ENCODE measurements at places on chromosomes 3 and 15.

- DNase-seq: no peak
Observed at GRCh38 chr3:26353097-26353496, 269.5 kb upstream of the LRRC3B start.

DNA sequence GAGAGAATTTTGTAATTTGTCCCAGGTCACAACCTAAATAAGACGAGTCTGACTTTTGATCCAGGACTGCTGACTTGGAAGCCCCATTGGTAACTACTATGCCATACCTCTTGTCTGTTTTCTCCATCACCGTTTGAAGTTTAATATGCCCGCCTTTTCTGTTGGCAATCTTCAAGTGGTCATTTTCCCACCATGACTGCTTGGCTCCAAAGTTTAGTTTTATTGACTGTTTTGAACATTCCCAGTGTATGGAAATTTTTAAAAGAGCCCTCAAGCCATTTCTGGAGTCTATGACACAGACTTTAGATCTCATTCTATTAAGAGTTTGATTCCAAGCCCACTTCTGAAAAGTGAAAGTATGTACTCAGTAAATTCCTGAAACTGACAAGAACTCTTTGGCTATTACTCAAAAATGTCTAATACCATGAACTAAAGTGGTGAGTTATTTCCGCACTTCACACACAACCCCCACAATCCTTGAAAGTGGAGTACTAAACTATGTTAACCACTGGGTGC is 136.7 kb upstream of the ADAMTS9 start:
- DNase-seq: no peak

DNA sequence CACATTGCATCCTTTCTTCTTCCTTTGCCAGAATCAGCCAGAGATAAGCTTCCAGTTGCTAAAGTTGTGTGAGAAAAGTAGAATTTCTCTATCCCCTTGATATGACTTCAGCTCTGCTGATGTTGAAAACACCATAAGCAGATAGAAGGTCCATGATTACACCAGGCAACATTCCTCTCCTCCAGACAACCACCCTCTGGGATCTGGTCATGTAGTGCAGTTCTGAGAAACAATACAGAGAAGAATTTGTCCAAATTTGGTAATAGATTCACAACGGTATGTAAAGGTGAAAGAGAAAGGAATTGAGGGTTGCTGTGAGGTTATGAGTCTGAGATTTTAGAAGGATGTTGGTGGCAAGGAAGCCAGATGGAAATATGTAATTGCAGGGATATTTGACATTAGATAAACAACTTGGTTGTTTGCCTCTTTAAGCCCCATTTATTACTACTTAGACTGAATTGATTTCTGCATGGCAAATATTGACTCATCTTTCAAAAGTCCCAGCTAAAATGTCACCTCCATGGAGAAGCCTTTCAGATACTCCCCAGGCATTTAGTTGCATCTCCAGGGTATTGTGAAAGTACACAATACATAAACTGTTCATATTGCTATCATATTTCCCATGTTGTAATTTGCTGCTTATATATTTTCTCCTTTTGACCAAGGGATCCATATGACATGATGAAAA is 134.9 kb downstream of the GAP43 start:
- no peak for DNase-seq

DNA sequence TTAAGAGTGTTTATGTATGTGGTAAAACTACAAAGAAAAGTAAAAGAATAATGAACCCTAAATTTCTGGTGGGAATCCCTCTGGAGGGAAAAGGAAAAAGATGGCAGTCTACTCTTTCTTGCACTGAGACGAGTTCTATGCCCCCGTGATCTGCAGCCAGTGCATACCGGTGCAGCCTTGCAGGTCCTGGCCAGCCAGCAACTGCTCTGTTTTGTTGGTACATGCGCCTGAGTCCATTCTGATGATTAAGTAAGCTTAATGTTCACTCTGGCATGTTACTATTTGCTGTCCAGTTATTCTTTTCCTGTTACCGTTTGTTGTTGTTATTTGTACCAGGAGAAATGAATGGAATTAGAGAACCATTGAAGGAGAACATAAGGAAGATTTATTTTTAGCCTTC is 95.1 kb upstream of the TMC3 start:
- DNase-seq: no peak

DNA sequence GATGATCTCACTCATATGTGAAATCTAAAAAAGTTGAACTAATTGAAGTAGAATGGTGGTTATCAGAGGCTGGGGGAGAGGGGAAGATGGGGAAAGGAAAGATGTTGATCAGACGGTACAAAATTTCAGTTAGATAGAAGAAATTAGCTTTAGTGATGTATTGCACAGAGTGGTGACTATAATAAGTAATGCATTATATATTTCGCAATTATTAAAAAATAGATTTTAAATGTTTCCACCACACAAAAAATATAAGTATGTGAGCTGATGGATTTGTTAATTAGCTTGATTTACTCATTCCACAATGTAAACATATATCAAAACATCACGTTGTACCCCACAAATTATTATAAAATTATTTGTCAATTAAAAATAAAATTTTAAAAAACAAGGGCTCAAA is 8.1 kb downstream of the SUMF1 start:
- no peak for DNase-seq

DNA sequence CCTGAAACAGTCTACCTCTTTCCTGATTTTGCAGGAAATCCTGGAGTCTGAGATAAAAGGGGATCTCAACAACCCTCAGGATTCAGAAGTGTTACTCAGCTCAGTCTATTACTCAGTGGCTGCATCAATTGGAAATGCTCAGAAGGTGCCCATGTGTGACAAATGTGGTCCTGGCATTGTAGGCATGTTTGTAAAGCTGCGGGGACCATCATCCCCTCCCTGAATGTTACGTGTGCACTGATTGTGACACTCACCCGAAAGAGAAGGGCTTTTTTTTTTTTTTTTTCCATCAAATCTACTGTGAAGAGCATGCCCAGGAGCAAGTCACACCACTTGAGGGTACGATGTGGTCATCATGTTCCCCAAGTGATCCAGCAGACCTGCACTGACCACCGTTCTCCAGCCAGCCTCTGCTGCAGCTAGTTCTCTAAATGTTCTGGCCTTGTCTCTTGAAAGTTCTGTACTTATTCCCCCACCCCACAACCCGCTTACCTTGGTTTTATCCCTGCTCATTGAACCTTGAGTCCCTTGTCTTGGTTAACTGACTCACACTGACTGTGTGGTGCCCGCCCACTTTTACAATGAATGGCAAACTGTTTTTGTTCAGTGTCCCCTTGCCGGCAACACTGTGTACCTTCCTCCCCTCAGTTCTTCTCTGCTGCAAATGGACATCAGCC is 19.8 kb downstream of the ST3GAL6 start:
- DNase-seq: no peak

- DNase-seq: no peak
Observed at GRCh38 chr3:183192650-183193300, 30.2 kb upstream of the LAMP3 start.

DNA sequence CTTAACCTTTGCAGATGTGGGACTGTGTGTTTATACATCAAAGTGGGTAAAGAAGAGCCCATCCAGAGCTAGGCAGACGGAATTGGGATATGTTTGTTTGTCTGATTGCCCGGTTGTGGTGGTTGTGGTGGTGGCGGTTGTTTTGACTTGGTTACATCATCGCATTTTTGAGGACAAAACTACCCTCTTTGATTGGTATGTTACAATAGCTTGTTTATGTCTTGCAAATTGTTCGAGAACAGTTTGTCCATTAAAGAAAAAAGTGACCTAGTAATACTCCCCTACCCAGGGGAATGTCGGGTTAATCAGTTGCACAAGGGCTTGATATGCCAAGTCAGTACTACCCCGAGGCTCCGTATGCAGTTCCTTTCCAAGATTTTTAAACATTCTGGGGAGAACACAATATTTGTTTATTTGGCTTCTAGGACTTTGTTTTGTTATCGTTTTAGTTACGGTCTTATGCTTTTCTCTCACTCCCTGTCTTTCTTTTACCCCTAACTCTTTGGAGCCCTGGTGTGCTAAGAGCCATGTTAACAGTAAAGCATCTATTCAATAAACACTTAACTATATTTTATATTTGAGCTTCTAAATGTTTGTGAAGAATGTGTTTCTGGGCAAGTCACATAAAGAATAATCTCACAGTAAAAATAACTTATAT is 315.4 kb downstream of the LPP start:
- no peak for DNase-seq

DNA sequence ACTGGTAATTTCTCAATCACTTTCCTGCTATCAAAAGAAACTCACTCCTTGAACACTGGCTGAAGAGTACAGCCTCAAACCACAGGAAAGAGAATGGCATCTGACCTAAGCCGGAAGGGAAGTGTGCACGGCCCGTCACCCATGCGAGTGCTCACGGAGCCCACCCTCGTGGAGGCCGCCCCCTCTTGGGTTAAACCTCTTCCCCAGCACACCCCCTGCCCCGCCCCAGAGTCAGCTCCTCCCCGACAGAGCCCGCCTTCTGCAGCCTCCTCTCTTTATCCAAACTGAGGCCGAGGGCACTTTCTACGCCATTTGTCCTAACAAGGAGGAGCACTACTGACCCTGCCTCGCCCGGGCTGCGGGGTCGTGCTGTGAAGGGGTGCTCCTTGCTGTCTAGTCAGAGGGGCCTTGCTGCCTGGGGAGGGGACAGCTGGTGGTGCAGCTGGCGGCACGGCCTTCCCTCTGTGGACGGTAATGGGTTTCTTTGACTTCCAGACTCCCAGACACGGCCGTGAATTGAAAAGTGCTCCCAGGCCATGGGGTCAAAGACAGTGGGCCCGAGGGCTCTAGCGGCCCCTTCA is 137.7 kb downstream of the NSMCE3 start:
- no peak for DNase-seq

DNA sequence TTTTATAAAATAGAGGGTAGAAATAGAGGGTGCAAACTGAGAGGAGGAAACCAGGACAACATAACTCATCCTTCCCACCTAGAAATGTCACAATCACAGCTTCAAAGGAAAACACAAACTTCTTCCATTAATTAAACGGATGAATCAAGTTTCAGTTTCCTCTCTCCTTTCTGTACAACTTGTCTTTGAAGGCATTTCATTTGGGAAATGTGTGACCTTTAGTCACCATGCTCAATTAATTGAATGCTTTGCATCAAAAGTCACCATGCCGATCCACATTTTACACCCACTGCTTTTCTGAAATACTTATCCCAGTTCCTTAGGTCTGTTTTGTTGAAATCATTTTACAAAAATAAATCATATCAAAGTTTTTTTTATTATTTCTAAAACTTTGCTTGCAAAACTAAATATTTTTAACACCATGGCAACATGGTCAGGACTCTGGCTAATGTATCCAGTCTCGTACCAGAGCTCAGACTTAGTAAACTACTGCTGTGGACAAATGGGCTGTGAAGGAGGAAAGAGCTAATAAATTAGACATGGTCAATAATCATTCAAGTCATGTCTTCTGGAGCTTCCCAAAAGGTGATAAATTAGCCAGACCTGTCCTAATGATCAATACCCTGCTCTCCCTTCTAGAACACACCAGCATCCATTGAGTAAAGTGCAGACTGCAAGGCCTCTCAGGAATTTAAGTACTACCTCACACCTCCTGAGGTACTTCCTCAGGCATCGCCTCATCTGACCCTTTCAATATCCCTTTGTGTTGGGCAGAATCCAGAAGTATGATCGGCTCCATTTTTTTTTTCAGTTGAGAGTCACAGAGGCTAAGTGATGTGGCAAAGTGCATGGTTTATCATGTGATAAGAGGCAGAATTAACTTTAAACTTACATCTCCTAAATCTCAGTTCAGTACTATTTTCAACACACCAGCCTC is 161.3 kb downstream of the GREM1 start:
- DNase-seq: no peak

GRCh38 chr15:94237903-94238302 is 6.5 kb downstream of the MCTP2 start:
- no peak for DNase-seq

- no peak for DNase-seq
Observed at GRCh38 chr3:128597900-128598299, 52.7 kb downstream of the RPN1 start.

GRCh38 chr3:142894493-142894892 is 5.6 kb upstream of the PCOLCE2 start:
- DNase-seq: no peak

GRCh38 chr3:138740072-138740471 is 94.7 kb downstream of the PIK3CB start:
- no peak for DNase-seq

DNA sequence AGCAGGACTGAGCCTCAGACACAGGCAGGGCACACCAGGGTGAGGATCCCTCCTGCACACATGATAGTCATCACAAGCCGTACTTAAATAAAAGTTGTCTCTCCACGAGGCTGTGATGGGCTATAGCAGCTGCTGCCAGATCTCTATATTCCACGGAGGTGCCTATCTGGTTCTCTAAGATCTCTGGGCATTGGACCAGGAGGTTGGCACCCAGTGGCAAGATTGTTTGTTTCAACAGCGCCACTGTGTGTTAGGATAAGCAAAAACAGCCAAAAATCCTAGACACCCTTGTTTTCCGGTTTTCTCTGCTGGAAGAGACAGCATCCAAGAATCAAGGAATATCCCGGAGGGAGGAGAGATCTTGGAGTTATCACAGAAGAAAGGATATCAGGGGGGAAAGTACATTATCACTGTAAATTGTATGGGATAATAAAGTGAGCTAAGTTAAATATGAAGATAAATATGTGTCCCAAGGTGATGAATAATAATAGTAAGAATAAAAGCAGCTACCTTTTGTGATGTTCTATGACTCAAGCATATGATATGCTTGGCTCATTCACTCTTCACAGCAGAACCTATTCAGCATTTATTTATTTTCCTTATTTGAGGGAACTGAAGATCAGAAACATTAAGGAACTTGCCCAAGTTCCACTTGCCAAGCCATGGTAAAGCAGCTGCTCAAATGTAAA is 90.6 kb upstream of the AKAP13 start:
- no peak for DNase-seq

GRCh38 chr15:92878593-92879053 is 21.5 kb upstream of the CHD2 start:
- no peak for DNase-seq

DNA sequence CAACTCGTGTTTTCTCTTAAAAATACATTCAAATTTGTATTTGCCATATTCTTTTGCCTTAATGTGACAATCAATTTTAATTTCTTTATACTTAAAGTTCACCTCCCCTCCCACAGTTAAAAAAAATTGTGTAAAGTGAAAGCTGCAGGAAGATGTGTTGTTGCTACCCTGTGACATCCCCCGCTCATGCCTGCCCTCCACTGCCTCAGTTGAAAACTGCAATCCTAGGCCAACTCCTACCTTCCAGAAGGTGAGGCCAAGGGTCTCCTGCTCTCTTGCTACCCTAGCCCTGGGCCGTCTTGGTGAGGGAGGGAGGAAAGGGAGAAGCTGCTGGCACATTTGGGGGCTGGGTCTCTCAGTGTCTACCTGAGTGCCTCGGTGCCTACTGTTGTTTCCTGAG is 57.0 kb upstream of the CMTM7 start:
- DNase-seq: no peak

DNA sequence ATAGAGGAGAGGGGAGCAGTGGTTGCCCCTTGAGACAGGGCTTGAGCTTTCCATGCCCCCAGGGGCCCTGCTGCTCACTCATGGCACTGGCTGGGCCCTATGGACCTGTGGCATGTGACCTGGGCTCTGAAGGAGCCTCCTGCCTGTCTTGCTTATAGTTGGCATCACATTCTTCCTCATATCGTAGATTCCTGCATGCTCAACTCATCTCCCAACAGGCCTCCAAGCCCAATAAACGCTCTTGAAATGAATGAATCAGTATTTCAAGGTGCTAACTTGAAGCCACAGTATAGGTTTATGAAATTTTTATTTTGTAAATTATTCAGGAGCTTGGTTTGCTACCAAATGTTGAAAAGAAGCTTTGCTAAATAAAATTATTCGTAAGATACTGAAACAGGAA is 93.3 kb upstream of the SLC7A14 start:
- no peak for DNase-seq

- DNase-seq: no peak
Observed at GRCh38 chr15:101088271-101088670, 163.6 kb downstream of the CHSY1 start.
